ENCODE measurements at places on chromosomes 3 and 15.

GRCh38 chr3:109023656-109024254 is 70.1 kb upstream of the GUCA1C start:
- no peaks in the 10 kb centered on the region for H3K36me3 ChIP-seq
- H3K27ac ChIP-seq = no peak overlapping the region
- no peaks in the 10 kb centered on the region for H3K27me3 ChIP-seq
- H3K4me1 ChIP-seq = no peaks in the 10 kb centered on the region
- H3K4me3 ChIP-seq = no peak overlapping the region

- H3K4me3 ChIP-seq = no peak overlapping the region
- no peaks in the 10 kb centered on the region for H3K27me3 ChIP-seq
- no peaks in the 10 kb centered on the region for H3K36me3 ChIP-seq
- peaks cover 38% of the 10 kb centered on the region for H3K4me1 ChIP-seq
- H3K27ac ChIP-seq = peak overlapping the region; percentile 39
Observed at GRCh38 chr3:13583251-13584180, 34.6 kb downstream of the FBLN2 start.

DNA sequence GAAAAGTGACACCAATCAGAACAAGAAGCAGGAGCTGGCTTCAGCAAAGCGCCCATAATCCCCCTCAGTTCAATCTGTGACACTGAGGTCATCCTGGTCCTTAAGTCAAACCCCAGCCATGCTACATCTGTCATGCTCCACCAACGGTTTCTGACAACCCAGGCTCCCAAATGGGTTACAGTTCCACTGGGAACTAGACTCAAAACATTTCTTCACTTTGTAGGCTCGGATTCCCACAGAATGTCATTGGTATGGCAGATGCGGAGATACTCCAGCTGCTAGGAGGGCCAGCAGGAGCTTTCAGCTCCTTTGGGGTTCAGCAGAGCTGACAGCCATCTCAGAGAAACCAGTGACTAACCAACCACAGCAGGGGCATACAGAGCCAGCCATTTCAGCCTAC is 48.9 kb downstream of the SUMF1 start:
- H3K27ac ChIP-seq = no peak overlapping the region
- no peaks in the 10 kb centered on the region for H3K4me1 ChIP-seq
- no peaks in the 10 kb centered on the region for H3K36me3 ChIP-seq

DNA sequence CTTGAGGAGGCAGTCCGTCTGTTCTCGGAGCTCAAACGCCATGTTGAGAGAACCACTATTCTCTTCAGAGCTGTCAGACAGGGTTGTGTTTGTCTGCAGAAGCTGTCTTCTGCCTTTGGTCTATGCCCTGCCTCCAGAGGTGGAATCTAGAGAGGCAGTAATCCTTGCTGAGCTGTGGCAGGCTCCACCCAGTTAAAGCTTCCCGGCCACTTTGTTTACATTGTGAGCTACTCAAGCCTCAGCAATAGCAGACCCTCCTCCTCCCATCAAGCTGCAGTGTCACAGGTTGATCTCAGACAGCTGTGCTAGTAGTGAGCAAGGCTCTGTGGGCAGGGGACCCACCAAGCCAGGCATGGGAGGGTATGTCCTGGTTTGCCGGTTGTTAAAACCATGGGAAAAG is 8.9 kb downstream of the OR5AC2 start:
- no peak overlapping the region for H3K27ac ChIP-seq
- H3K36me3 ChIP-seq = no peaks in the 10 kb centered on the region
- no peak overlapping the region for H3K4me3 ChIP-seq
- no peaks in the 10 kb centered on the region for H3K4me1 ChIP-seq

- no peak for DNase-seq
- no peaks in the 10 kb centered on the region for H3K27me3 ChIP-seq
- H3K27ac ChIP-seq = no peak overlapping the region
Observed at GRCh38 chr3:29319798-29320197, 38.9 kb downstream of the RBMS3 start.

- H3K4me1 ChIP-seq = peaks cover 26% of the 10 kb centered on the region
- peaks cover 4% of the 10 kb centered on the region for H3K36me3 ChIP-seq
Observed at GRCh38 chr15:62647202-62647842, 395.2 kb upstream of the TPM1 start.

DNA sequence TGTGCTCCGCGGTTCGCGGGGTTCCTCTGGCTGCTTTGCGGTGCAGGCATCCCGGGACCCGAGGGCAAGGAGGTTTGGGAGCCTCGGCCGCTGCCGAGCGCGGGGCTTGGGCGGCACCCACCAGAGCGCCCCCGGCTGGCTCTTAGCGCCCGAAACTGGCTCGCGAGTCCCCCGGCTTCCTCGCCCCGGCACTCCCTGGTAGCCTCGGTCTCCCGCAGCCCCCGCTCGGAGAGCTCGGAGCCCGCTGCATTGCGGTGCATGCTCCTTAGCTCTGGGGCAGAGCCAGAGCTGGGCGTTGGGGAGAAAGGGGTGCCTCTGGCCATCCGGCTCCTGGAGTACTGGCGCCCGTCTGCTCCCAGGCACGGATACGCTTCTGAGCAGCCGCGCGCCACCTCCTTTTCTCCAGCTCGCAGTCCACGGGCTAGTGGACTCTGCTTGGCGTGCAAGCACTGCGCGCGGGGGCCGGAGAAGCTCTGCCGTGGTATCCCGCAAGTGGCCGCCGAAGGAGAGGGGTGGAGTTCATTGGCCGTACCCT is 753 bp downstream of the EPHB1 start:
- peaks cover 4% of the 10 kb centered on the region for H3K27me3 ChIP-seq
- no peaks in the 10 kb centered on the region for H3K36me3 ChIP-seq
- peak overlapping the region; percentile 52 for H3K27ac ChIP-seq
- H3K4me3 ChIP-seq = peak overlapping the region; percentile 45
